Activated gamma-delta T cell (primary cell): ENCODE measurements at places on chromosomes 2 and 18.

DNA sequence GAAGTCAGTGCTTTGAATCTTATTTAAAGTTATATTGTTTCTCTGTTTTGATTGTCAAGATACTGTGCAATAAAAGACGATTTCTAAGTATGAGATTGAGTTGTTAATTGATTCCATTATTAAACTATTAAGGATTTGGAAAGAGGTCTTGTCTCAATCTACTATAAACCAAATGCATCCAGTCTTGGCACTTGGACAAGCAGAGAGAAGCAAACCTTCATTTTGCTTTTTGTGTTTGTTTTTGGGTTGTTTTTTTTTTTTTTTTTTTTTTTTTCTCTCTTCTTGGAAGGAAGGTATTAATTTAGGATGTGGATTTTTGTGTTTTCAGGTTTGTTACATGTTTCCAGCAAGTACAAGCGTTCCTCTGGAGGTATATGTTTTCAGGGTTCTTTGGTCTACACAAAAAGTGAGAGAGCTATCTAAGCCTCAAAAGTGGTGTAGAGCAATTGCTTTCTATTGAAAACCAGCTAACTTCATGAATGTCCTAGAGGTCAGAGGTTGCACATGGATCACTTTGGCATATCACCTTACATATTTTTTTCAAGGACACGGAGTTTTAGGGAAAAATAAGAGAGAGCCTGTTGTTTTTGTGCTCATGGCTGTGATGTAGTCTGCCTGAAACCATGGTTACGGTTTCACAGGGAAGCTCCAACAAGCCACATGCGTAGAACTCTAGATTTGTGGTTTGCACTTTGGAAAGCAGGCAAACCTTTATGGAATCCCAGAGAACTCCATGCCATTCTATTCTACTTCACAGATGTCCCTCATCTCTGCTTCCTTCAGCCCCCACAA, 1.8 kb downstream of the PRKCE start:
- DNase-seq: no peak

GRCh38 chr2:120988051-120988699, 252.5 kb downstream of the GLI2 start:
- no peak for DNase-seq

DNA sequence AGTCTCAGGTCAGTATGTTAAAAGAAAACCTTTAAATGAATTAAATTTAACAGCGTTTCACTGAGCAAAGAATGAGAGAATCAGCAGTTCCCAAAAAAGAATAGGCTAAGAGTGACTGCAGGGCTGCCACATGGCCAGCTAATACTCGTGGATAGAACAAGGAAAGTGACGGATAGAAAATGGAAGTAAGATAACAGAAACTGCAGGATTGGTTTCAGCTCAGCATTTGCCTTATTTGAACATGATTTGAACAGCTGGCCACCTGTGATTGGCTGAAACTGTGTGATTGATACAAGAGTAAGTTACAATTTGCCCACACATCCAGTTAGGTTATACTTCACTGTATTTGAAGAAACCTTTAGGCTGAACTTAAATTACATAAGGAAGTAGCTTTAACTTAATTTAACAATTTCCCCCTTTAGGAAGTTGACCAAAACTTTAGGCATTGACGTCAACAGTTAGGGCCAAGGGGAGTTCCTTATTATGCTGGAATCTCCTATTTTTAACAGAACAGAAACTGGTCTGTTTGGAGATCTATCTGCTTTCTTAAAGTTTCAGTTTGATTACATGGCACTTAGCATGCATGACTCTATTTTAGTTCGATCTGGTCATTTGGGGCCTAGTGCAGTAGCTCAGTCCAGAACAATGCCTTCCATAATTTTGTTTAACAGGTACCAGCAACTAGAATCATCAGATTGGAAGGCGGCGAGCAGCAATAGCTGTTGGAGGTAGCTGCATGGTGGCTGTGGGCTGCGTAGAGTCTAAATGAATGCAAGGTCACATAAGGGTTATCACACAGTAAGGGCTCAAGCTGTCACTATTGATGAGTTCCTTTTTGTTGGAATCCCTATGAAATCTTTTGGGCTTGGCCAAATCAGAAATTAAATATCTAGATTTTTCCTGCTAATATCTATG, 143.4 kb downstream of the TRIM43 start:
- DNase-seq: no peak

- no peak for DNase-seq
Measured at GRCh38 chr2:150063432-150063889, 424.0 kb downstream of the RND3 start.

- no peak for DNase-seq
Measured at GRCh38 chr2:12587729-12588522, 128.8 kb upstream of the TRIB2 start.

GRCh38 chr18:59582395-59582794, 114.8 kb downstream of the CCBE1 start:
- no peak for DNase-seq

- no peak for DNase-seq
Measured at GRCh38 chr2:224392545-224392944, 9.4 kb downstream of the FAM124B start.

DNA sequence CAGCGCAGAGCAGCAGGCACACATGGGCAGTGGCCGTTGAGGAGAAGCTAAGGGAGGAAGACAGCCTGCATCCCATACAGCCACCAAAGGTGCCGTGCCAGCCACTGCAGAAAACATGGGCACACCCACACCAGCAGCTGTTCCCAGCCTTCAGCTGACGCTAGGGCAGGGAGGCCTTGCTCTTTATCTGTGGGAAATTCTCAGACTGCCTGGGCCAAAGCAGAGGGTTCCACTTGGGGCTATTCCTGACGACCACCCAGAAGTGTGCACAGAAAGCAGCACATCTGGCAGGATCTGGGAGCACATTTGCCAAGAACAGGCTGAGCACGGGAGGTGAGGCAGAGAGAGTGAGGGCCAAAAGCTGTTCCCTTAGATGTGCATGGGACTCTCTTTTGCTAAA, 101.3 kb upstream of the SOX11 start:
- DNase-seq: no peak

- DNase-seq: no peak
Measured at GRCh38 chr2:104919127-104919526, 65.2 kb downstream of the POU3F3 start.
